ENCODE measurements at places on chromosomes 12 and 14.

- no peak for DNase-seq
Measured at GRCh38 chr12:106648736-106649135, 65.9 kb downstream of the RFX4 start.

- DNase-seq = no peak
Measured at GRCh38 chr12:3175238-3175637, 98.1 kb downstream of the TSPAN9 start.

DNA sequence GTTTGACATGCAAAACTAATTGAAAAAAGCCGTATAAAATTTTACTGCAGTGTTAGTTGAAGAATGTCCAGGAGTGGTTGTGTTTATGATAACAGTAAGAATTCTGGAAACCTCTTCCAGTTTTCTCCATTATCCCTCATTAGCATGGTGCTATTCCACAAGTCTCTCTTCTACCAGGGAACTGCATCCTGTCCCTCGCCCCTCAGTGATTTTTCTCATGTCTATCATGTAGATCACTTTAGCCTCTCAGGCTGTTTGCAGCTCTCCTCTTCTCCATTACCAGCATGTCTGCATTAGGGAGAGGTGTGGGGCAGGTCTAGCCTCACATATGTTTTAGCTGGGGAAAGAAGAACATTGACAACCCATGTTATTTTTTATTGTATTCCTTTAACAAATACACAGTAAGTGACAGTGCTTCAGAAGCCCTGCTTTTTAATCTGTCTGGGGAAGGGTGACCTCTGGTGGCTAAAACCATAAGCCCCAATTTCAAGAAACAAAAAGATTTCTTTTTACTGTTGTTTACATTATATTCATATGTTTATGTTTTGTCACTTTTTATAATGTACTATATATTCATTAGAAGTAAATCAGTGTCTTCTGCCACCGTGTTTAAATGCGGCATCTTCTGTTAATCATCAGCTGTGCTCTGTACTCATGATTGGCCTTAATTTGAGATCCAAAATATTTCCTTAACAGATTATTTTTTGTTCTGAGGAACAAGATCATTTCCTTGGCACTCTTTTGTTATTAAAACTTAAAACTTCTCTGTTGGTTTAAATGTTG is 70.7 kb downstream of the RASSF8 start:
- no peak for DNase-seq

- no peak for DNase-seq
Measured at GRCh38 chr12:50922820-50923219, 29.5 kb upstream of the HIGD1C start.

DNA sequence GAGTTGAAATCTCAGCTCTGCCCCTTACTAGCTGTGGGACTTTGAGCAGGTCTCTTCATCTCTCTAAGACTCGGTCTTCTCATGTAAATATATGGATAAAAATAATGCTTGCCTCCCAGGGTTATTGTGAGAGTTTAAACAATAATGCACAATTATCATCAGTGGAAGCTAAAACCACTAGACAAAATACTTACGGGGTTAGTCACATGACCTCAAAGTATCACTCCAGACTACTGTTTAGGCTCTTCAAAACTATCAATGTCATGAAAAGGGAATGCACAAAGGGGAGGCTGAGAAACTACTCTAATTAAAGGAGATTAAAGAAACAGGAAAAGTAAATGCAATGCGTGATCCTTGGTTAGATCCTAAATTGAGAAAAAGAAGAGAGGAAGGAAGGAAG is 24.5 kb upstream of the TSPAN11 start:
- no peak for DNase-seq

- no peak for DNase-seq
Measured at GRCh38 chr12:76135456-76135855, 51.0 kb upstream of the NAP1L1 start.

DNA sequence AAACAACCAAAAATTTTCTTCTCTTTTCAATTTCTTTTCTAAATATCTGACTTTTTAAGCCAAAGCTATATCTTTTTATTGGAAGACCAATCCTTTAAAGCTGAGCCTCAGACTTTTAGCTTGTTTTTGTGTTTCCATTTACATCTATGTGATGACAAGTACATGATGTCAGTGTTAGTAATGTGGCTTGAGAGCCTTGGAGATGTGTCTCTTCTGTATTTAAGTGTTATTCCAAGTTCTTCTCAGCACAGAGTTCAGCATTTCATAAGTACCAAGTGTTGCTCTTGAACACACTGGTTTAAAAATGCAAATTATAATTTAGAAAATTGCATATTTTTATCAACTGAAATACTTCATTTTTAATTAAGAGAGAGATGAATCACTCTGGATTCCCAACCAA is 948.9 kb upstream of the FLRT2 start:
- no peak for DNase-seq

GRCh38 chr14:83702619-83703018 is 1827.3 kb upstream of the FLRT2 start:
- DNase-seq = no peak

GRCh38 chr14:71586131-71586897 is 345.9 kb upstream of the RGS6 start:
- peak; percentile 14 for DNase-seq

- no peak for DNase-seq
Measured at GRCh38 chr12:121124402-121125109, 8.1 kb upstream of the P2RX7 start.

- no peak for DNase-seq
Measured at GRCh38 chr14:88227693-88228092, 95.4 kb downstream of the KCNK10 start.

- DNase-seq = no peak
Measured at GRCh38 chr14:59148334-59148900, 40.0 kb upstream of the DAAM1 start.

GRCh38 chr14:61406198-61406597 is 84.8 kb downstream of the PRKCH start:
- DNase-seq = no peak

DNA sequence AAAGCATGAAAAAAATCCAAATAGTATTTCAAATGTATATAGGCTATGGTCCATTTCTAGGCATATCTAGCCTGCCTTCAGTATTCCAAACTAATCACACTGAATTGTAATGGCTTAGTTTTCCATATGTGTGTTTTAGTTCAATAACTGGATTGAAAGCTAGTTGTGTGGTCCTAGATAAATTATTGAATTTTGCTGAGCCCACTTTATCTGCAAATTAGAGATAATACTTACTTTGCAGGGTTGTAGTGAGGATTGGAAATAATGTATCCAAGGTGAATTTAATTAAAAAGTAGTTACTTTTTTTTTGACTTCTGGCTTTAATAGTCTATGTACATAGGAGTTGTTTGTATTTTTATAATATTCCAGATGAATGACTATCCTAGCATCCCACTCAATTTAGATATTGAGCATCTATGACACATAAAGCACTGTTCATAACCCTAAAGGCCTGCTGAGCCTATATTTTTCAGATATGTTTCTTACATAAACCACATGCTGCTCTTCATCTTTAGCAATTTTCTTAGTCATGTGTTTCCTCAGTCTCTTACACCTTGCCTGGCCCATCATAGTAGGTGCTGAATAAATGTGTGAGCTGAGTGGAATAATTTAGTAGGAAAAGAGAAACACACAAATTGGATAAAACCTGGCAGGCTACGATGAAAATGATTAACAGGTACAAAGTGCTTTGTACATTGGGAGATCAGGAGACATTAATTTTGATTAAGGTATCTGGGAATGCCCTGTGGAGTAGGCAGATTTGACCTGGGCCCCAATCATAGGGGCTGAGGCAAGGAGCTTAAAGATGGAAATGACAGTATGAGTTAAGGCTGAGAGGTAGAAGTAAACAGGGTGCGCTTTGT is 1.1 kb upstream of the ATP23 start:
- DNase-seq = no peak

- no peak for DNase-seq
Measured at GRCh38 chr14:101065246-101065645, 161.7 kb upstream of the RTL1 start.

DNA sequence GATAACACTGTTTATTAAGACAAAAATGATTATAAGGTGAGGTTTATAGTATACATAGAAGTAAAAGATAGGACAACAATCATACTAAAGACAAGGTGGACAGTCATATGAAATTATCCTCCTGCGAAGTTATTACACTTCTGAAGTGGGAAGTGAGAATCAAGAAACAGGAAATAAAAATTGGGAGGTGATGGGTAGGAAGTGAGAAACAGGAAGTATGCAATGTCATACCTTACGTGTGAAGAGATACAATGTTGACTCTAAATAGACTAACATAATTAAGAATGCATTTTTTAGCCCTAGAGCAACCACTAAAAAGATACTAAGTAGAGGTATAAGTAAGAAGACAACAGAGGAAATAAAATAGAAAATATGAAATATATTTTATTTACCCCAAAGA is 43.7 kb downstream of the GRIN2B start:
- no peak for DNase-seq
